ENCODE measurements at places on chromosomes 7 and 10.

GRCh38 chr7:68148440-68148839 is 1151.8 kb downstream of the TYW1 start:
- no peak for DNase-seq

- DNase-seq: no peak
Observed at GRCh38 chr7:97748482-97748881, 16.6 kb downstream of the TAC1 start.

GRCh38 chr10:117987244-117987909 is 59.4 kb downstream of the RAB11FIP2 start:
- no peak for DNase-seq

DNA sequence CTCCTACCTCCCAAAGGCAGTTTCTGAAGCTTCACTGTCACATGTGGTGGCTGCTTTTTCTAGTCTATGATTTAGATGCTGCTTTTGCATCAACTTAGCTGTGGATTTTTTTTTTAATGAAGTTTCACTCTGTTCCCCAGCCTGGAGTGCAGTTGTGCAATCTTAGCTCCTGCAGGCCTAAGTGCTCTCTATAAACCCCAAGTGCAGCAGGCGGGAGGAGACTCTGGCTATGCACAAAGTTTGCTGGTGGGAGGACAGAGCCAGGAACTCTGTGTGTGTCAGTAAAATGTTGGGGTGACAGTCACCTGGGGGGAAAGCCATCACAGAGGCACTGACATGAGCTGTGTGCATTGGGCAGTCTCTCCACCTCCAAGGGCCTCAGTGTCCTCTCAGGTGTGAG is 138.8 kb upstream of the FAM20C start:
- DNase-seq: no peak

GRCh38 chr10:22280078-22280477 is 36.1 kb upstream of the COMMD3 start:
- DNase-seq: no peak

DNA sequence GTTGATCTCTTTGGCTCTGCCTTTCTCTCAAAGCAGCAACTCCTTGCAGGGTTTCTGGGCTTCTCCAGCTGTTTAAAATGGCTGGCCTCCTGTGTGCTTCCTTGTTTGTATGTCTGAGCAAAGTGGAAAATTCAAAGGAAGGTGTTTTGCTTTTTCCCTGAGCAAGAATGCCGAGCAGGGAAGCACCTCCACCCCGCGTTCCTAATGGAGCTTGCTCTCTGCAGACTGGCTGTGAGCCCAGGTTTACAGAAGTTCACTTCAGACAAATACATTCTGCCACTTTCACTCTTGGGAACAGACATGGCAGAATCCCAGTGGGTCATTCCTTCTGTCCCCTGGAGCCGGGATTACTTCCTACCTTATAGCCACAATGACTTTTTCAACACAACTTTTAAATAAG is 181.8 kb upstream of the AGK start:
- no peak for DNase-seq

DNA sequence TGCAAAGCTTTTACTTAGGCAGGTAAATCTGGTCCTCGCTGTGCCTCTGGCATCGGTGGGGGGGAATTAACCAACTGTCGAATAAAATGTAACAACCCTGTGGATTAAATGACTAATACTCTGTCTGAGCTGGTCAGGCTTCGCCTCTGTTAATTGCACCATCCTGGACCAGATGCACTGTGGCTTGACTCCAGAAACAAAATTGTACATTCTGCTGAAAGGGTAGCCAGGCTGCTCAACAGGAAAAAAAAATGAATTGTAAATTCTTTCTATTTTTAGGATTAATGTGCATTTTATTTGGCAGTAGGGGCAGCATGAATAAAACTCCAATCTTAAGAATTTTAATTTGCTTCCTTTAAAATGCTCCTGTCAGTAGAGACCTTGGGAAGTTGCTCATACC is 389.4 kb downstream of the SORCS1 start:
- no peak for DNase-seq
